ENCODE measurements at places on chromosomes 11 and 22.
A peak's percentile ranks its signal among the peaks of the same experiment; 100 is the strongest.

GRCh38 chr11:65861533-65862183 lies 1.4 kb downstream of the MUS81 start:
- DNase-seq, result peak; percentile 1

DNA sequence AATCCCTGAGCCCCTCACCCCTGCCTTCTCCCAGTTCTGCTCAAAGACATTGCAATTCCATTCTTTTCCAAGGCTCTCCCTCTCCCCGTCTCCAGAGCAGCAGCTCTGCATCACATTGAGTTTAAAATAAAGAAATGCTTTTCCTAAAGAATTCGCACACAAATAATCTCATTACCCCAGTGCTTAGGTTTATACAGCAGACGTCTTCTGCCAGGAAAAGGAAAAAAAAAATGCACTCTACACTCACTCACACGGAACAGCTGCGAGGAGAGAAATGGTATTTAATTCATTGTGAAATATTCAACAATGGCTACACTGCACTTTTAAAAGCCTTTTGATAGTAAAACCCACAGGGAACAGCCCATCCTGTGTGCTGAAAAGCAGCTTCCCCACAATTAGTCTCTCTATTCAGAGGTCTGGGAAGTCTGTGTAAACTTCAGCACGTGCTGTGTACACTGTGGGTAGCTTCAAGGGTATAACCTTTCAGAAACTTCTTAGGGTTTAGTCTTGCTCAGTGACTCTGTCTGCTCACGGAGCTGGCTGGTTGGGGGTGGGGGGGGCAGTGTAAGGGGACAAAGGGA lies 42.8 kb downstream of the ETS1 start:
- DNase-seq, result peak; percentile 41

DNA sequence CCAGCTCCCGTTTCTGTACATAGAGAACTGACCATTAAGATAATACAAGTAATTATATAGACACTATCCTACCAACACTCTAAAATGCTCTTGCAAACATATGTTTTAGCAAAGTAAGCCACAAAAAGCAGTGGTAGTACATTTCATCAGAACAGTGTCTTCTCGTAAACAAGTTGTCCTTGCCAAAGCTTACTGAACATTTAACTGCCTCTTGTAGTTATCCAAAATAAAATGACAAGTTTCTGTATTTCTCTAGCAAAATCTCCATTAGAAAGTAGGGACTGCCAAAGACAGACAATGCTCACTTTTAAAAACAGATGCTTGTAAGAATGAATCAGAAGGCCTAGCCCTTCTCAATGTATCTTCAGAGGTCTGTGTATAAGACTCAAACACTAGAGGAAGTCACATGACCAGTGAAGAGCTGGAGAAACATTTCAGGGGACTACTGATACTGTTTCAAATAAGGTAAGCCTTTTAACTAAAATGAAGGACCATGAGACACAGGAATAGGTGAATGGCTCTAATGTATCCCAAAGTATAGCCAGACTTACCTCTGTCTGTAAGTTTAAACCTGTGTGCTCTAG lies 7.8 kb upstream of the ZC3H12C start:
- no peak for DNase-seq

DNA sequence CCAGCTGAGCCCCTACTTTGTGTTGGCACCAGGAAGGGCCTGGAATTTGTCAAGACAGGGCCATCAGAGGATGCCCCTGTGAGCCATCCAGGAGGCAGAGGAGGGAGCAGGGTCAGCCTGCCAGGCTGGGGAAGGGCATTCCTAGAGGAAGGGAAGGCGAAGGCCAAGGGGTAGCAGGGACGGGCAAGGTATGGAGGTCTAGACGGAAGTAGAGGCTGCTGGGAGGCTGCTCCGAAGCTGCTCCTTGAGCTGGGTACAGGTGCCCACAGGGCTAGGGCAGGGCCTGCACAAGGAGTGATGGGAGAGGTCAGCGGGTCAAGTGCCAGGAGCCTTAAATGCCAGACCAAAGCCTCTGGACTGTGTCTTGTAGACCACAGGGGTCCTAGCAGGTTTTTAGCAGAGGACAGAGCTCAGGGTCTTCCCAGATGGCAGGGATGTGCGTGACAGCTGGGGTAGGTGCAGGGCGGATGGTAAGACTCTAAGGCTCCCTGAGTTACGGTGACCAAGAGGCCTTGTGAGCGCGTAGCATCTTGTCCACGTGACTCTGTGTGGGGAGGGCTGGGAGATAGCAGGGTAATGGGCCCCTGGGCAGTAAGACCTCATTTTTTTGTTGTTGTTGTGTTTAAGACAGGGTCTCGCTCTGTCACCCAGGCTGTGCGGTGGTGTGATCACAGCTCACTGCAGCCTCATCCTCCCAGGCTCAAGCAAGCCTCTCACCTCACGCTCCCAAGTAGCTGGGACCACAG lies 31.7 kb upstream of the CSNK1E start:
- no peak for DNase-seq

DNA sequence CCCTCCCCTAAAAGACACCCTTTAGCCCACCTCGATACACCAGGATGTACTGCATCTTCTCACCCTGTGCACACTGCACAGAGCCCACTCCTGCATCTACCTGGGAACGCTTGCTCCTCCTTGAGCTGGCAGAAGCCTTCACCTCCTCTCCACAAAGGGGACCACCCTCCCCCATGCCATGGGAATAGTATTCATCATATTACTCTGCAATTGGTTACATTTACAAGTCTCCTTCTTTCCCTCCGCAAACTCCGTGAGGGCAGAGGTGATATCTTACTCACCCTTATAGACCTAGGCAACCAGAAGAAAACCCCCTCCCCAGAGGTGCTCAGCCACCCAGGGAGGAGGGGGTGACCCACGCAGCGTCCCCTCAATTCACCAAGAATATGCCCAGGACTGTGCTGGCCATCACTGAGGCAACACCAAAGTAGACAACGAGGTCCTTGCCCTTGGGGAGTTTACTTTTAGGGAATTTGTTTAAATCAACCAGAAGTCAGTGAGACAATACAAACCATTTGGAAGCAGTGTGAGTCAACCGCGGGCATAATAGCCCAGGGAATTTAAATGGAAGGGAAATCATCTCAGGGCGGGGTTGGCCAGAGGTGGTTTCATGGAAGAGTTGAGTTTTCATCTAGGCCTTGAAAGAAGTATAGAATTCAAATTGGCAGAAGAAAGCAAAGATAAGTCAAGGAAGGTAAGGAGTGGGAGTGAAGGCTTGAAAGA lies 214.5 kb downstream of the BARX2 start:
- DNase-seq, result no peak

- DNase-seq, result peak; percentile 68
These were observed 70.7 kb downstream of the ARFGAP2 start for GRCh38 chr11:47105974-47106373.

GRCh38 chr11:102177974-102178631 lies 67.9 kb downstream of the YAP1 start:
- peak; percentile 90 for DNase-seq

Data from large intestine (tissue), 12 donors.